ENCODE measurements at places on chromosomes 12 and 14.

DNA sequence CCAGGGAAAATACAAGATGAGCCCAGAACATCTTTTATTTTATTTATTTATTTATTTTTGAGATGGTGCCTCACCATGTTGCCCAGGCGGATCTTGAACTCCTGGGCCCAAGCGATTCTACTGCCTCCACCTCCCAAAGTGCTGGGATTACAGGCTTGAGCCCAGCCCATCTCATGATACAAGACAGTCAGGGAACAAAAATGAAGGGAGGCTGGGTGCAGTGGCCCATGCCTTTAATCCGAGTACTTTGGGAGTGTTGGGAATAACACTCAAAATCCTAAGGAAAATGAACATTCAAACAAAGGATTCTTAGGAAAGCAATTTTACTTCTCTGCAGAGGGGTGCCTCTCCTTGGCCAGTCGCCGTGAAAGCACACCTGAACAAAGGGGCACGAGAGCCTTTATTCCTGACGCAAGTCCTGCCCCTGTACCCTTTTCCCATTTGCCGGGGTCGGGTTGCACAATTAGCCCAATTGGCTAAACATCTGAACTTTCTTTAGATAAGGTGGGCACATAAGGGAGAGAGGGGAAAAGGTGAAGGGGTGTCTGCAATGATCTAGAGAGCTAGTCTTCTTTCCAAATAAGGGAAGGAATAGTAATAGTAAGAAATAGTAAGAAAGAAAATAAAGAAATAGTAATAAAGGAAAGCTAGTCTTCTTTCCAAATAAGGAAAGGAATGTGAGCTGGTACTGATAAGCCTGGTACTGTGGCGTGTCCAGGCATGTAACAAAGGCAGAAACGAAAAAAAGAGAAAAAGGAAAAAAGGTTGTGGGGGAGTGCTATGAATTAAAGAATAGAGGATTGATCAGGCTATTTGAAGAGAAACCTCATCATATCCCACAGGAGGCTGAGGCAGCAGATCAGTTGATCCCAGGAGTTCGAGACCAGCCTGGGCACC is 13.4 kb downstream of the NCAPD2 start:
- no peak for DNase-seq

- no peak for DNase-seq
Measured at GRCh38 chr12:122687086-122687485, 16.1 kb downstream of the HCAR2 start.

GRCh38 chr12:1350055-1350933 is 244.1 kb downstream of the FBXL14 start:
- no peak for DNase-seq

DNA sequence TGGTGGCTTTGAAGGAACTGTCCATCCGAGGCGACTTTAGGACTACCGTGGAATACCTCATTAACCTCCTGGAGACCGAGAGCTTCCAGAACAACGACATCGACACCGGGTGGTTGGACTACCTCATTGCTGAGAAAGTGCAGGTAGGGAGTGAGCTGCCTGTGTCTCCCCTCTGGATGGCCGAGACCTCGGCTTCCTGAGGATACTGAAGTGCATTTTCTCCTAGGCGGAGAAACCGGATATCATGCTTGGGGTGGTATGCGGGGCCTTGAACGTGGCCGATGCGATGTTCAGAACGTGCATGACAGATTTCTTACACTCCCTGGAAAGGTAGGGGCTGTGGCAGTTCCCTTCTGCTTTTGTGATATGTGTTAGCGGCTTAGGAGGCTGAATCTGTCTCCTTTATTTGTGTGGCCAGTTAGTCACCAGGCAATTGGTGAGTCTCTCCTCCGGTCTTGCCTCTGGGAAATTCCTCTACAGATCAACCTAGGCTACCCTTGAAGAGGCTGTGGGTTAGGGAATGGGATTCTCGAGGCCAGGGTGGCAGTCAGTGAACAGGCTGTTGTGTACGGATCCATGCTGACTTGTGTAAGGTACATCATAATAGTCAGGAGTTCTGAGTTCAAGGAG is 75.3 kb downstream of the ACACB start:
- no peak for DNase-seq

DNA sequence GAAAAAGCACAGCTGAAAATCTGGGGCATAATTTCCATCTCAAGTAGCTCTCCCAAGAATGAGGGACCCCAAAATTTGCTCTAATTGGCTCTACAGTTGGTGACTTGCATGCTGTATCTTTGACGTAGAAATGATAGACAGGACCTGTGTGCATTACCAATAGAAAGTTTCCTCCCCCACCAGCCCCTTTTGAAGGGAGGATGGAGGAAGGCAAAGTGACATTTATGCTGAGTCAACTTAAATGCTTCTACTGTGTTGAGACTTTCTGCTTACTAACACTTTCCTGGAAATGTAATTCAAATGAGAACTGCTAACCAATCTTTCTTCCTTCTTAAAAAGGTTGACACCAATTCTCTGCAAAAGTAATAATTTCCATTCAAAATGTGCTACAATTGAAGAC is 31.9 kb downstream of the TSPAN8 start:
- DNase-seq = no peak
